ENCODE measurements at places on chromosomes 7 and 10. TPM values are rescaled to one million over a fixed set of nuclear protein-coding genes. Genes with fewer than 3 reads are reported as not detected.
A peak's percentile ranks its signal among the peaks of the same experiment; 100 is the strongest.

DNA sequence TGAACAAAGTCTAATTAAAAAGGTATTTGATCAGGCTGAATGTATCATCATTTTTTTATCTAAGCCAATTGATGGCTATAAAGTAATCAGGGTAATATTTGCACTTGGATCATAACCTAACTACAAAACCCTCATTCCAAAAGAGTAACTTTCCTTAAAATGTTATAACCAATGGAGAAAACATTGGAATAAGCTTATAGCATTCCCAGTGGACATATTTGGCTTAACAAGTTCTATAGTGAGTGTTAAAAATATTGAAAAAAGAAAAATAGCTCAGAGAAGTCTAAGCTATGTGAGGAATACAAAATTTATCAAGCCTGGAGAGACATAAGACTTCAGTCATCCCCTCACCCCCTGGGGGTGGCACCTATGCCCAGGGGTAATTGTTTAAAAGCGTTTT lies 358.8 kb downstream of the LRRTM3 start:
- no peak for DNase-seq

DNA sequence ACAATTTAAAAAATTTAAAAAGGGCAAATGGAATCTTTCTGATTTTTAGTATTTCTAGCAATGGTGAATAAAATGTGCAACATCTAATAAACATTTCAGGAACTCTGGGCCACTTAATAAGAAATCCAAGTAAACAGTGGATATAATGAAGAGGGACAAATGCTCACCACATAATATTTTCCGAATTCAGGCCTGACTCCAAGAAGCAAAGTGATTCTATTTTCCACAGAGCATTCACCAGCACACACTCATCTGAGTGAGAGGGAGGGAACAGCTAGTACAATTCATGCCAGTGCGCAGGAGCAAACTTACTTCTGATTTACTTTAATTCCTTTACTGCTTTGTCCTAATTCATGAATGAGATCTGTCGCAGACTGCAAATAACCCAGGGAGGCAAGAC lies 10.1 kb downstream of the NPVF start:
- DNase-seq, result no peak

GRCh38 chr7:9241826-9242225 lies 808.4 kb downstream of the NXPH1 start:
- no peak for DNase-seq

MRC1 gene
- total RNA-seq, result not detected

DNA sequence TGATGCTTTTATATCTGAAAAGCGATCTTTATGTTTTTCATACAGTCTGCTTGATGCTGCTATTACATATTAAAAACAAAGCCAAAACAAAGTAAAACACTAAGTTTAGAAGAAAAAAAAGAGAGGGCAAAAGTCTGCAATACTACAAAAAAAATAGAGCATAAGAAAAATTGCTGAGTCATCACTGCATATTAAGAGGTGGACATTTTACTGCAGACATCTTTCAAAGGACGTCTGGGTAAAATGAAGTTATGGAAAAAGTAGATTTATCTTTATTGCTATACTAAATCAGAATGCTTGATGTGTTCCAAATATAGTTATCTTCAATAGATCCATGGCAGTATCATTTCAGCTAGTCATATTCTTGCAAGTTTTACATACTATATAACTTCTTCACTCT lies 172.0 kb downstream of the MAGI2 start:
- DNase-seq, result no peak

DNA sequence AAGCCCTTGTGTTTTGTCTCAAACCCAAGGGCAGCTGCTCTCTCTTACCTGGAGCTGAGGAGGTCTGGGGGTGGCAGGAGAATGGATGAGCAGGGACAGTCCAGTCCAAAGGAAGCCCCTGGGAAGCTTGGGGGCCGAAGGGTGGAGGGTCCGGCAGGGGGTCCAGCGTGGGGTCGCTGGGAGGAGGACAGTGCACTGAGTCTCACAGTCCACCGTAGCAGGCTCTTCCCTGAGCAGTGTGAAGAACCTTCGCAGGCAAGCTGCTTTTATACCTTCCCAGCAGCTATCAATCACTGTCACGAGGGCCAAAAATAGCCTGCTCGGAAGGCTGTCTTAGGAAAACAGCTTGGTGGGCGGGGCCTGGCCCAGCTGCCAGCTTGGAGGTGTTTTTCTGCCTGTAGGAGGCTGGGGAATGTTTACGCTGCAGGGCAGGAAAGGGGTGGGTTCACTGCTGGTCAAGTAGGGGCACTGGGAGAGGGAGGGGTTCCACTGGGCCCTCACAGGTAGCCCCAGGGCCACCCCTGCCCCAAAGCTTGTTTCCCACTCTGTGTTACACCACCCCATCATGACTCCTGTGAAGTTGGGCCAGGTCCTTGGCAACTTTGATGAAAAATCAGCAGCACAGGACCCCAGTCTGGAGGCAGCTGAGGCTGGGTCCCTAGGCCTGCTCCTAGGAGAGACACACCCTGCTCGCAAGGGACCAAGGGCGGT lies at the start of gene DEPP1:
Gene DEPP1, minus strand, starts transcription at position 240 of the 711 bp plus-strand sequence. CDS start 779 bp downstream, outside the sequence.
- DNase-seq, result peak; percentile 91

NEUROG3 gene
- not detected for total RNA-seq

- DNase-seq, result no peak
These were observed 30.7 kb upstream of the SLC26A3 start for GRCh38 chr7:107833684-107834106.

GRCh38 chr10:96910488-96911395 lies 78.6 kb downstream of the LCOR start:
- DNase-seq, result no peak

DNA sequence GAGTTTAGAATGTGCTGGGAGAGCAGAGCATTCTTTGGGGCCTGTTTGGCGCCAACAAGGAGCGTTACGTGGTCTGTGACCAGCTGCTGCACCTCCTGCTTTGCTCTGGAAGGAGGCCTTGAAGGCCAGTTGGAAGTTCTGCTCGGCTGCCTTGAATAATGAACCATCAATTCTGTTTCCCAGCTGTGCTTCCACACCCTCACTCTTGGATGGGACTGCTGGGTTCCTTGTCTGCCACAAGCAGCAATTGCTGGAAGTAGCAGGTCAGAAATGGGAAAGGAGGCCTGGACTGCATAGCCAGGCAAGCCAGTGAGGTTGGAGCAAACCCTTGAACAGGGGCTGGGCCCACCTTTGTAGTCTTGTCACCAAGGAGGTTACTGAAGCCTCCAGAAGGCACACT lies 86.6 kb upstream of the INSYN2A start:
- DNase-seq, result peak; percentile 57

ATXN7L1 gene
- 14.2 TPM for total RNA-seq

ASL gene
- 23.3 TPM for total RNA-seq

DNA sequence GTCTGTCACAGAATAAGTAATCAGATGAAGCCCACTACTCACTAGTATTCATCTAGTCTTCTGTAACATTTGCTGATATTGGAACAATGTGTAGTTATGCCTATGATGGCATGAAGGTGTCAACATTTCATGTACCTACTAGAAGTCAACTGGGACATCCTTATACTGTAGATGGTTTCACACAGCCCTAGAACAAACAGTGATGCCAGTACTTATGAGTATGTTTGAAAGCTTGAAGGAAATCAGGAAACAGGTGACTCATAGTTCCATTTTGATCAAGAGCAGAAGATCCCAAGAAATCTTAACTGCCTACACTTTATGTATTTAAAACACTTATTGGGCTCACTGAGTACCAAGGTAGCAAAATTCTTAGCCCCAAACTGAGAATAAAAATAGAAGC lies 1519.6 kb downstream of the REEP3 start:
- DNase-seq, result no peak

DPCD gene
- total RNA-seq, result 15.3 TPM

DNA sequence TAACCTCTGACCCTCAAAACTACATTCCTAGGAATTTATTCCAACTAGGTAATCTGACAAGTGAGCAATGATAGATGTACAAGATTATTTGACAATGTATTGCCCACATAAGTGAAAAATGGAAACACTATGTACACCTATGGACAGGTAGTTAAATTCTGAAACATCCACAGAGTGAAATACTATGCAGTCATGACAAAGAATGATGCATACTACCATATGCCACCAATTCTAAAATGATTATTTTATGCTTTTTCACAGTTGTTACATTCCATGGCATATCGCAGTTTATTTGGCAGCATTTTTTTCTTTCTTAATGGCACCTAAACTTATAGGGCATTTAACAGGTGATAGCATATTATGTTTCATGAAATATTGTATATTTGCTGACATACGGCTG lies 20.1 kb upstream of the TNPO3 start:
- DNase-seq, result no peak

DNA sequence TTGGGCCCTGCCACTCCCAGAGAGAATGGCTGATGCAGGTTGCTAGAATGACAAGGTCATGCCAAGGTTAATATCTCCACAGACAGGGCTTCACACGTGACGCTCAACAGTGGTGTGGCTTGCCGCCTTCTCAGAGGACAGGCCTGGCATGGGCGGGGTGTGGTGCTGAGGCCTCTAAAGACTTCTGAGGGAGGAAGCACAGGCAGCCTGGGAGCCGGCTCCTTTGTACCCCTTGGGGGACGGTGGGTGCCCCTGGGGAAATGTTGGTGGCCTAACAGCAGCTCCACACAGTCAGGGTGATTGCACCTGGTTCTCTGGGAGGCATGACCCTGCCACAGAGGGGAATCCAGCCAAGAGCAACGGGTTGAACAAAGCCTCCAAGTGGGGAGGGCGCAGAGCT lies 115.1 kb downstream of the PKD1L1 start:
- DNase-seq, result peak; percentile 82

GRCh38 chr7:117230276-117231046 lies 92.4 kb downstream of the WNT2 start:
- DNase-seq, result no peak

GRCh38 chr7:103765901-103766300 lies 223.6 kb downstream of the RELN start:
- DNase-seq, result no peak

GRCh38 chr10:123392182-123392963 lies 238.2 kb downstream of the BUB3 start:
- no peak for DNase-seq

GRCh38 chr7:70154521-70155180 lies 556.4 kb downstream of the AUTS2 start:
- no peak for DNase-seq

- DNase-seq, result no peak
These were observed 288.2 kb downstream of the ADK start for GRCh38 chr10:74439213-74439612.

GRCh38 chr7:82057476-82057875 lies 287.6 kb upstream of the HGF start:
- no peak for DNase-seq

PCLO gene
- 1.4 TPM for total RNA-seq

SORCS1 gene
- 0.13 TPM for total RNA-seq

GRCh38 chr7:93150200-93150835 lies 2.1 kb upstream of the SAMD9L start:
- no peak for DNase-seq

- DNase-seq, result no peak
These were observed 38.2 kb upstream of the CUX1 start for GRCh38 chr7:101779267-101779666.

- DNase-seq, result no peak
These were observed 185.2 kb upstream of the PITRM1 start for GRCh38 chr10:3357737-3358136.

DNA sequence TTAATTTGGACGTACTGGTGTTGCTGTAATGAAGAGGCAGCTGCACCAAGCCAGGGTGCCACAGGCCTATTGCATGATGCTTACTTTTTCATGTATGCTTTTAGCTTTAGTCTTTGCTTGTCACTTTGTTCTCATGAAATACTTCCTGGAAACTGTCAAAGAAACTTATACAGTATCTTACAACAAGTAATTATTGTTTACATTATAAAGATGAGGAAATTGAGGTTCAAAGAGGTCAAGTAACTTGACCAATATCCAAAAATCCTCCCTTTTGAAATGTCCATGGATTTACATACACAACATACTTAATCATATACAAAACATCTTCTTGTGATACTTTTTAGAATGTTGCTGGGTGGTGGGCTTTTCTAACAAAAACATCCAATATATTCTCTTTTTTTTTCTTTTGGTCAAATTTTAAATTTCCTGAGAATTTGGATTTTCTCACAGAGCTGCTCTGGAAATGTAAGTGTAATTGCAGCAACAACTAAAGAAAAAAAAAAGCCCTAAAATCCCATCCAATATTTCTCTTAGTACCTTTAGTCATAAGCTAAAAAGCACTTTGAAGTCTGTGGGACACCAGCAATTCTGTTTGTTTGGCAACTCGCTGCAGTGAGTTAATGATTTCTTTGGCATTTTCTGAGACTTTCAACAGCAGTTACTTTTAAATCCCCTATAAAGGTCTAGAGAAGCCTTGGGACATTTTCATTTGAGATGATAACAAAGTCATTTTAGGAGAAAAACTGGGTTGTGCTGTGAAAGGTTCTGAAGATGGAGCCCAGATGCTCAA lies 500.6 kb upstream of the IGFBP3 start:
- no peak for DNase-seq

NOS3 gene
- not detected for total RNA-seq

- DNase-seq, result no peak
These were observed 308.7 kb downstream of the ANKRD30A start for GRCh38 chr10:37434091-37434490.

INHBA gene
- 198 TPM for total RNA-seq

GRCh38 chr10:132961420-132961786 lies 19.0 kb upstream of the CFAP46 start:
- no peak for DNase-seq

DNA sequence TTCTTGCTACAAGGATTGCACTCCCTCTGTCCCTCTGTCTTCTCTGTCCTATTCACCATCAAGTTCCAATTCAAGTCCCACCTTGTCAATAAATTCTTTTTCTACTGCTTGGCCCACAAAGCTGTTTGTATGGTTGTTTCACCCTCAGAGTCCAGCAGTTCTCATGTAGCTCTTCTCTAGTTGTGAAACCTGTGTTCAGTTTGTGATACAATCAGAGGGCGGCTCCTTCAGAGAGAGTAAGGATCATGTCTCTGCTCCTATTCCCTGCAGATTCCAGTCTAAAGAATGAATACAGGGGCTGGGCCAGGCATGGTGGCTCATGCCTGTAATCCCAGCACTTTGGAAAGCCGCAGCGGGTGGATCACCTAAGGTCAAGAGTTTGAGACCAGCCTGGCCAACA lies 126.6 kb upstream of the BET1 start:
- no peak for DNase-seq

DNA sequence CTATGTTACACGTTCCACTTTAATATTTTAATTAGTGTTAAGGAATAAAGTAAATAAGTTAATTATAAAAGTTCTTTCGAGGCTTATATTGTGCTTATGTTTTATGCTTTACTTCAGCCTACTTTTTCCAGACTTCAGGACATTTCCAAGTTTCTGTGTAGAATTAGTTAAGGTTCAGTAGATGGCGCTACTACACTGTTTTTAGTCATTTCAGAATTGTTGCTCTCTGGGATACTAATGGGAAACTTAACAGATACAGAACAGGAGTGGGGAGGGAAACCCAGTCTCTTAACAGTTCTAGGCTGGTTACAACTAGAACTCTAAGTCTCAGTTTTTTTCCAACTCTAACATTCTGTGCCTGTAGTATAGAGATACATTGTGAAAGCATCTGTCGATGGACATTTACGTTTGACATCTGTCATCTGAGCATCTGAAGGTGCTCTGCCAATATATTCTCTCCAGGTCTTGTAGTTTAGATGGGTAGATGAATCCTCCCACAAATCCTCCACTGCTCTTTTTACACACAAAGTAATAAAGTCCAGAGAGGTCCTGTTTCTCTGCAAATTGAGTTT lies 56.8 kb upstream of the FAM171A1 start:
- no peak for DNase-seq

GRCh38 chr7:127873715-127874636 lies 157.3 kb downstream of the LRRC4 start:
- no peak for DNase-seq

Measured in osteocyte (in vitro differentiated cells).